ENCODE measurements at places on chromosomes 5 and 9. TPM values are rescaled to one million over a fixed set of nuclear protein-coding genes. Genes with fewer than 3 reads are reported as not detected.

- no peak for DNase-seq
These were observed 26.5 kb upstream of the MROH2B start for GRCh38 chr5:41097642-41098041.

DNA sequence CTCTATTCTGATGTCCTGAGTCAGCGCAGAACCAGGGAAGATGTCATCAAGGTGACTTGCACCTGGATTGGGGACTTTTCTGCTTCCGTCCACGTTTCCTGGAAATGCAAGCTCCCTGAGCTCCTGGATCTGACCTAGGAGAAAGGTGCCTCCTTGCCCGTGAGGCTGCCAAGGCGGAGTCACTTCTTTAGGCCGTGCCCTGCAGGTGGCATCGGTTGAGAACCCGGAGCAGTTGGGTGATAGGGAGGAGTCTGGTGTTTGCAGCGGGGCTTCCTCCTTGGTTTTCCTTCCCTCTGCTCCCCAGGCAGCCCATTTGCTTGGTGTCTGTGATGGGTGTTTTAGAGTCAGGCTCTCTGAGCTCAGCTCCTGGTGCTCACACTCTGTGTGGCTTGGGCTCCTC is 15.2 kb downstream of the NANS start:
- DNase-seq, result no peak

GRCh38 chr5:18370531-18370930 is 736.3 kb downstream of the TAF11L14 start:
- DNase-seq, result no peak

- no peak for DNase-seq
These were observed 7.3 kb upstream of the FOXB2 start for GRCh38 chr9:77011973-77012821.

- no peak for DNase-seq
These were observed 21.5 kb downstream of the FABP6 start for GRCh38 chr5:160250826-160251225.

DNA sequence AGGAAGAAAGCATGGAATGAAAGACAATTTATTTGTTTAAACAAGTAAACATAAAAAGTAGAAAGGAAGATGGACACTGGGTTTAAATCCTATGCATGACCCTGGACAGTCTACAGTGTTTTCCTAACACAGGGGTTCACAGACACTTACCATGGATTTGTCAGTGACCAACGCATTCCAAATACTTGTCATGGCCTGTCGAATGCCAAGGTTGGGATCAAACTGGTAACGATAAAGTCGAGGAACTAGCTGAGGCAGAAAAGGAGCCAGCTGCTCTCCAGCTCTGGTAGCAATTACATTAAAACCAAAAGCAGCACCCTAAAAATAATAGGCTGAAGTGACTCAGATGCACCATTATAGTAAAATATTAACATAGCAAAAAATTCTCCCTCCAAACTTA is 59.4 kb upstream of the OR2K2 start:
- DNase-seq, result no peak

IL17B gene
- 0.49 TPM for polyA plus RNA-seq

GRCh38 chr5:142740474-142741242 is 29.5 kb upstream of the ARHGAP26 start:
- peak; percentile 77 for DNase-seq

TAL2 gene
- polyA plus RNA-seq, result 0.13 TPM

CARTPT gene
- polyA plus RNA-seq, result not detected

- DNase-seq, result no peak
These were observed 18.5 kb upstream of the RALGDS start for GRCh38 chr9:133139246-133140173.

GRCh38 chr5:80963966-80964481 is 3.9 kb downstream of the RASGRF2 start:
- DNase-seq, result no peak

OR5C1 gene
- polyA plus RNA-seq, result not detected

- DNase-seq, result no peak
These were observed 22.5 kb downstream of the PPP3R2 start for GRCh38 chr9:101572316-101572715.

BTNL8 gene
- polyA plus RNA-seq, result not detected

SV2C gene
- polyA plus RNA-seq, result not detected

GRCh38 chr5:335740-336038 is 14.2 kb downstream of the AHRR start:
- no peak for DNase-seq

- no peak for DNase-seq
These were observed 137.1 kb downstream of the KCNIP1 start for GRCh38 chr5:170640731-170641588.

FREM1 gene
- 0.04 TPM for polyA plus RNA-seq

Measured in BJ (cell line).